Activated effector memory CD4-positive, alpha-beta T cell treated with anti-CD3 and anti-CD28 coated beads, Interleukin-2, amount 50 U/mL, for 16 hours (primary cell): ENCODE measurements at places on chromosomes 11 and 22.

DNA sequence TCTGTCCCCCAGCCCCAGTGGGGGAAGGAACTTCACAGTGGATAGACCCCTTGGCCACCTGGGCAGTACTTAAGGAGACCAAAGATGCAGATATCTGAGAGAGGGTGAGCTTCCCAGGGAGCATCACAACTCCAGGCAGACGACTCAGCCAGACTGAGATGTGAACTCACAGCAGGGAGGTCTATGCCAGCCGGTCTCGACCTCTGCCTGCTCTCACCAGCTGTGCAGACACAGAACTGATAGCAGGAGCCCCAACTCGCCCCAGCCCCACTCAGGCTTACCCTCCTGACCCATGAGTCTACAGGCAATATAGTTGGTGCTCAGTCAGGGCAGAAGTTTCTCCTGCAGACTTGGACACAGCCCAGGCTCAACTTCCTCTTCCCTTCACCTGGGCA is 29.7 kb upstream of the ACCSL start:
- DNase-seq: no peak

DNA sequence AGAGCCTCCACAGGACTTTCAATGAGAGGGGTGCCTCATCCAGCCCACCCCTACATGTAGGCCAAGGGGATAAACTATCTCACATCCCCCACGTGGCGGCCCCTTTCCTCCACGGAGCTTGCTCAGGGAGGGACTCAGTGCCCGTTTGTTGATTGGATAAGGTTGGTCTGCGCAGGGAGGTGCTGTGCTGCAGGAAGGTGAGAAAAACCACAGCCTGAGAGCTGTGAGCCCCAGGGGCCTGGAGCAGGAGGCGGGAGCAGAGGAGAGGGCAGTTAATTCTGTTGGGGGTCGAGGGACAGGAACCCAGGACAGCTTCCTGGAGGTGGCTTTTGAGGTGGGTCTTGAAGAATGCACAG is 31.9 kb upstream of the ATXN10 start:
- DNase-seq: no peak

DNA sequence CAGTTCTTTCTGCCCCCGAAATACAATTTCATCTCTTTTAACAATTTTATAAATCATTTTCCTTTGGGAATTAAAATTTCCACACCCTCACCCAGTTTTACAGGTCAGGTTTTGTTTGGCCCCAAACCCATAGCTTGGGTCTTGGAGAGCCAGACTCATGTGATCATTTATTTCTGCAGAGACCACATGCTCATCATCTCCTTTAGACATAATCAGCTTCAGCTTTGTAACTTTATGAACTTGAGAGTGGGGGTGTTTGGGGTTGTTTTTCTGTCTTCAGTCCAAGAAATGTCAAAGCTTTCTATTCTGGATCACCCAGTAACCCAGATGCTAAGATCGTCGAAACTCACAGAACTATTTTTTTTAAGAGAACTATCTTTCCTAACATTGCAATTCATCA is 70.9 kb downstream of the DBX1 start:
- DNase-seq: no peak

DNA sequence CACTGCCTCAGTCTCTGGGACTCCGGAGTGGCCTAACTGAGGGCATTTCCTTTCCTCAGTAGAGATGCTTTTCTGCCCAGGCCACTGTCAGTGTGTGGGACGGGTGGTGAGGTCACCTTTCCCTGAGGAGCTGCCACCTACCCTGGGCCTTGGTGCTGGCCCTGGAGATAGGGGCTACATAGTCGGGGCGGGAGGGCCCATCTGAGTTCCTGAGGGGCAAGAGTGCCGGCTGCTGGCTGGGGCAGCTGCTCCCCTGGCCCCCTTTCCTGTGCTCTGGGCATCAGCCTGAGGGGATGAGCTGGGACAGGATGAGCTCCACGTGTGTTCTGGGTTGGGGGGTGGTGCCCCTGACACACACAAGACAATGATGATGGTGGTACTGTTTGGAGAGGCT is 5.4 kb downstream of the KCNC1 start:
- peak; percentile 38 for DNase-seq

GRCh38 chr22:43706151-43706550 is 106.0 kb downstream of the EFCAB6 start:
- DNase-seq: no peak

- DNase-seq: no peak
Observed at GRCh38 chr11:69033431-69033830, 15.3 kb upstream of the TPCN2 start.

- DNase-seq: no peak
Observed at GRCh38 chr11:69089258-69089657, 40.5 kb downstream of the TPCN2 start.

GRCh38 chr22:49357661-49358440 is 469.8 kb downstream of the BRD1 start:
- DNase-seq: peak; percentile 16

GRCh38 chr11:32580967-32581366 is 2.7 kb upstream of the EIF3M start:
- no peak for DNase-seq

- DNase-seq: peak; percentile 42
Observed at GRCh38 chr11:119483341-119483880, 60.4 kb upstream of the THY1 start.

- DNase-seq: no peak
Observed at GRCh38 chr11:94515398-94515797, 3.1 kb downstream of the C11orf97 start.

GRCh38 chr11:116330439-116331185 is 442.2 kb downstream of the BUD13 start:
- no peak for DNase-seq

DNA sequence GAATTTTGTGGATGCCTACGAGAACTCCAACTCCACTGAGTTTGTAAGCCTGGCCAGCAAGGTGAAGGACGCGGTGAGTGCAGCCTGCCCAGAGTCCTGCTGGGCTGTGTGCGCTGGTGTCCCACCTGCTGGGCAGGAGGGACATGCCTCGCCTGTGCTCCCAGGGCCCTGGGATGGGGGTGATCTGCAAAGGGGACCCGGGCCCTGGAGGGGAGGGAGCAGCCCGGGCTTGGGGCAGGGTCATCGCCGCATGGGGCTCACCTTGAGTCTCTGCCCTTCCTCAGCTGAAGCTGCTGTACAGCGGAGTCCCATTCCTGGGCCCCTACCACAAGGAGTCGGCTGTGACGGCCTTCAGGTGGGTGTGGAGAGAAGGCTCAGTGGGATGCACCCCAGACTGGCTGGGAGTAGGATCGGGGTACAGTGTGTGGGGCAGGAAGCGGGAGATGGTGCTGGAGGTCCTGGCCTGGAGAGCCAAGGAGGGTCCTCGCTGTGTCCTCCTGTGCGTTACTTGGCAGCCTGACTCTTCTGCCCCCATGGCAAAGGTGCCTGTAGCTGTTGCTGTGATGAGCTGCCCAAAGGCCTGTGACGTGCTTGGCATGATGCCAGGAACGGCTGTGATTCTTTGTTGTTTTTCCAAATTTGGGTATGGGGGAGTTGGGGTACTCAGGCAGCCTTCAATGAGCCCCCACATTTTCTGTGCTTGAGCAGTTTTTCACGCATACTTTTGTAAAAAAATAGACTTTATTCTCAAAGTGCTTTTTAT is 29.2 kb downstream of the ST14 start:
- DNase-seq: no peak

GRCh38 chr11:3077189-3077836 is 20.1 kb upstream of the CARS1 start:
- DNase-seq: no peak

DNA sequence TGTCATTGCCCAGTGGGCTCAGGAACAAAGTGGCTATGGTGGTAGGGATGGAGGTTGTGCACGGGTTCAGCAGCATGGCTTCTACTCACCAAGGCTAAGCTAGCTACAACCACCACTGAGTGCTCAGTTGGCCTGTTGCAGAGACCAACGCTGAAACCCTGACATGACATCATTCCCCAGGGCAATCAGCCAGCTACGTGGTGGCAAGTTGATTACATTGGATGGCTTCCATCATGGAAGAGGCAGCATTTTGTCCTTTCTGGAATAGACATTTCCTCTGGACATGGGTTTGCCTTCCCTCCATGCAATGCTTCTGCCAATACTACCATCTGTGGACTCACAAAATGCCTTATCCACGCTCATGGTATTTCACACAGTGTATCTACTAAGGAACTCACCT is 634.3 kb downstream of the OPCML start:
- DNase-seq: no peak

- no peak for DNase-seq
Observed at GRCh38 chr11:9689721-9690120, 25.8 kb downstream of the SWAP70 start.

DNA sequence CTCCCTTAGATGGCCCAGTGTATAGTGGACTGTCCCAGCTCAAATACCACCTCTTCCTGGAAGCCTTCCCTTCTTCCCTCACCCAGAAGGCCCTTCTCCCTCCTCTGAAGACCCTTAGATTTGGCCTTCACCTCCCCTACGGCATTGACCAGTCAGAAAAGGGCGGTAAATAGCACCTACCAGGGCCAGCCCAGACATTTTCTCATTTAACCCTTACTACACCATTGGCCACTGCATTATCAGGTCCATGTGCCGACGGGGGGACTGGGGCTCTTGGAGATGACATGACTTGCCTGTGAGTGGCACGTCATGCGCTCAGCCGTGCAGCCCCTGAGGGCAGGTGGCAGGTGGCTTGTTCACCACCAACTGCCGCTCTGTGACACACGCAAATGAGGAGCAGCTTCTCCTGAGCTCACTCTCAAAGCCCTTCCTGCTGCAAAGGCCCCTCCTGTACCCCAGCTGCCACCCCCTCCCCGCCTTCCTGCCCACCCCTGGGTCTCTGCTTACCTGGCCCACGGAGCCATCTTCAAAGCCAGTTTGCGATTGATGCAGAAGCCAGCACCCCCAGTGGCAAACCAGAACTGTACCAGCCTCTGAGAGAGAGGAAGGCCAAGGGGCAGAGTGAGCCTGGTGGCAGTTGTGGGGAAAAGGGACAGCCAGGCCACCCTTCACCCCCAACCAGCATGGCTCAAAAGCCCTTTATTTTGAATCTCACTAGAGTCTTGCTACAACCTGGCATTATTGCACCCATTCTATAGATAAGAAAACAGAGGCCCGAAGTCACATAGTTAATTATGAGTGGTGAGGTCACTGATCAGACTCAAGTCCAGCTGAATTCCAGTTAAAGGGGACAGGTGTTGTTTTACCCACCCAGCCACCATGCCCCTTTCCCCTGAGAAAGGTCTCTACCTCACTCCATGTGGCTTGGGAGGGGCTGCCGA is 9.5 kb downstream of the MFNG start:
- DNase-seq: no peak

- DNase-seq: no peak
Observed at GRCh38 chr11:92826136-92826535, 143.3 kb upstream of the MTNR1B start.

DNA sequence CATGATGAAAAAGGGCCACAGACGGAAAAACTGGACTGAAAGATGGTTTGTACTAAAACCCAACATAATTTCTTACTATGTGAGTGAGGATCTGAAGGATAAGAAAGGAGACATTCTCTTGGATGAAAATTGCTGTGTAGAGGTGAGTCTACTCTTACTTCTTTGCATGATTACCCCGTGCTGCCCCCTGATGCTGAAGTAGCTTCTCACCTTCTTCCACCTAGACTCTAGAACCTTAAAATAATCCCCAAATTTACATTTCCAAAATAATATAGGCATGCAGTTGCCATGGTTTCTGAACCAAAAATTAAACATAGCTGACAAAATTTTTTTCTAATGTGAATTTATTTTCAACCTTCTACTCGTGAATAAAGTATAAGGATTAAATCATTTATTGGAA is 64.2 kb downstream of the SWAP70 start:
- no peak for DNase-seq

- no peak for DNase-seq
Observed at GRCh38 chr11:11531131-11531908, 90.5 kb downstream of the GALNT18 start.

GRCh38 chr11:10116588-10116987 is 177.4 kb downstream of the SBF2 start:
- DNase-seq: no peak

GRCh38 chr11:130454491-130455252 is 6.2 kb downstream of the ADAMTS15 start:
- no peak for DNase-seq

GRCh38 chr11:129090056-129090455 is 102.1 kb downstream of the ARHGAP32 start:
- no peak for DNase-seq

DNA sequence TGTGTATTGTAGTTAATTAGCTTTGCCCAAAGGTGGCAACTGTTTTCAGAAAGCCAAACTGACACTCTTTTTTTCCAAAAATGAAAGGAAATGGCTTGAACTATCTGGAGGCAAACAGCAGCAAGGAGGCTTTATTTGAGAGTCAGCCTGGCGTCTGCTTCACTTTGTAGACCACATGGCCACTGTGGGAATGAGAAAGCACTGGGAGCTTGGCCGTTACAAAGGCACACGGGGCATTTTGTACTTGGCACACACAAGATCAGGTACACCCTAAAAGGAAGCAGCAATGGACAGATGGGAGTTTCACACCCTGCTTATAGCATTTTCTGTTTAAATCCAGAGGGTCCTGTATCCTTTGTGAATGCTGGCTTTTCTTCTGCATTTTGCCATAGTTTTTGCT is 126.3 kb downstream of the MPPED2 start:
- no peak for DNase-seq

- no peak for DNase-seq
Observed at GRCh38 chr11:78857688-78858087, 283.0 kb upstream of the NARS2 start.

DNA sequence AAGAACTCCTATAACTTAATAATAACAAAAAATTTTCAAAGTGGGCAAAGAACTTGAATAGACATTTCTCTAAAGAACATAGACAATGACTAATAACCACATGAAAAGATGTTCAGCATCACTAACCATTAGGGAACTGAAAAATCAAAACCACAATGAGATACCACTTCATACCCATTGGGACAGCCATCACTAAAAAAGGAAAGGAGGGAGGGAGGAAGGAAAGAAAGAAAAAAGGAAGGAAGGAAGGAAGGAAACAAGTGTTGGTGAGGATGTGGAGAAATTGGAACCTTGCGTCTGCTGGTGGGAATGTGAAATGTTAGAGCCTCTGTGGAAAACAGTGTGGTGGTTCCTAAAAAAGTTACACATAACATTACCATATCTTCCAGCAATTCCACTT is 55.8 kb downstream of the MS4A13 start:
- no peak for DNase-seq

DNA sequence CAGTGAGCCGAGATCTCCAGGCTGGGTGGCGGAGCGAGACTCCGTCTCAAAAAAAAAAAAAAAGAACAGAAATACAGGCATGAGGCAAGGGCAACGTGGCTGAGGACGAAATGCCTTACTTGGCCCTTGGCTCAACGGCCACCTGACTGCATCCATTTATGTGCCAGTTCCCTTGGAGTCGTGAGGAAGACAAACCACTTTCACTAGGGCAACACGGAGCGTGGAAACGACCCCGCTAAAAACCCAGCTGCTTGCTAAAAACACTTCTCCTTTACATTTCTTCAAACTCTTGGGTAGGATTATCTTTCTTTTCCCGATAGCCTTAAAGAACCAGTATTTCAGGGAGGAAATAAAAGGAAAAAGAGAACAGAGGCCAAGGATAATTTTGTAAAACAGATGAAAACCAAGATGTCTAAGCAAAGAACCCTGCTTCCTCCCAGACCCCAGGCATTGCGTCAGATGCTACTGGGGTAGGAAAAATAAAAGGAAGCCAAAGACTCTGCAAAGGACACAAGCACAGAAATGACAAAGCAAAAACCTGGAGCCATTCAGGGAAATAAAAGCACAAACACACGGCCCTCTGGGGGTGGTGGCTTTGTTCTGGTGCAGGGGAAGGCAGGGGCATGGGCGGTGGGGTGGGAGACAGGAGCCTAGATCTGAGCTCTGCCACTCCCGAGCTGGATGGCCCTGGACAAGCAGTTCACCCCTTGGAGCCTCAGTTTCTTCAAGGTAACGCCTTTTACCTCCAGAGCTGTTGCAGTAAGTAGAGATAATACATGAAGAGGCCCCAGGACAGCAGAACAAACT is 37.0 kb downstream of the PC start:
- no peak for DNase-seq
